NCI-H2107 (cell line): ENCODE measurements at places on chromosomes 2 and 18.
A peak's percentile ranks its signal among the peaks of the same experiment; 100 is the strongest.

DNA sequence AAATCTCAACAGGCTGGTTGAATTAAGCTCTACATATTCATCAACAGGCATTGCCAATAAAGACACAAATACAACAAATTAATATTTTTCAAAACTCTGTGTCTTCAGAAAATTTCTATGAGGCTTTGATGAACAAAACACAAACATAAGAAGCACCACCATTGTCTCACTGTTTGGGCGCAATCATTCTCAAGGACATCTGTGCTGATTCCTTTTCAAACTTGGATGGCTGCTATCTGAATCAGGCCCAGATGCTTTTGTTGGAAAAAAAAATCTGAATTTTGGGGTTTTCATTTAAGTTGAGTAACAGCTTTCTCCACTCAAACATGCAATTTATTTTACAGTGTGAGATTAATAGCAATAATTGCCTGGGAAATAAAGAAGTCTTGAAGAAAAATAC lies 173.8 kb downstream of the NRXN1 start:
- DNase-seq, result no peak

GRCh38 chr2:225457482-225457881 lies 58.0 kb downstream of the NYAP2 start:
- no peak for DNase-seq

GRCh38 chr2:212249451-212249850 lies 289.2 kb downstream of the ERBB4 start:
- DNase-seq, result no peak

- DNase-seq, result peak; percentile 8
These were observed 69.5 kb downstream of the ANTXR1 start for GRCh38 chr2:69082430-69082997.

- DNase-seq, result no peak
These were observed 2.0 kb upstream of the OSR1 start for GRCh38 chr2:19360266-19360965.
